ENCODE measurements at places on chromosomes 5 and 9. TPM values are rescaled to one million over a fixed set of nuclear protein-coding genes. Genes with fewer than 3 reads are reported as not detected.

Gene GPX3
- total RNA-seq, result 3.5 TPM

Gene NR6A1
- total RNA-seq, result 1.2 TPM

DNA sequence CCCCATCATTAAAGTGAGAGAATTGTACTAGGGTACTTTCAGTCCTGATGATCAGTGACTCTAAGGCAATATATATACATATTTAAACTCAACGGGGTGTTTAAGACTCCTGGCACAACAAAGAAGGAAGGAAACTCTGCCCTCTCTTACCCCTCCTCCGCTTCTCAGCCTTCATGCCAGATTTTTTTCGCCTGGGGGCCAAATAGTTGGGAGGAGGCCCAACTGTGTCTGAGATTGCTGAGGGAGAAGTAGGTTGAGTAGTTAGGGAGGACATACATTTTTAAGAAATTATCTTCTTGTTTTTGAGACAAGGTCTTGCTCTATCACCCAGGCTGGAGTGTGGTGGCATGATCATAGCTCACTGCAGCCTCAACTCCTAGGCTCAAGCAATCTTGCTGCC is 127.7 kb upstream of the SHB start:
- no peak for DNase-seq

- DNase-seq, result no peak
These were observed 2.5 kb upstream of the PIP5K1B start for GRCh38 chr9:68702493-68702892.

DNA sequence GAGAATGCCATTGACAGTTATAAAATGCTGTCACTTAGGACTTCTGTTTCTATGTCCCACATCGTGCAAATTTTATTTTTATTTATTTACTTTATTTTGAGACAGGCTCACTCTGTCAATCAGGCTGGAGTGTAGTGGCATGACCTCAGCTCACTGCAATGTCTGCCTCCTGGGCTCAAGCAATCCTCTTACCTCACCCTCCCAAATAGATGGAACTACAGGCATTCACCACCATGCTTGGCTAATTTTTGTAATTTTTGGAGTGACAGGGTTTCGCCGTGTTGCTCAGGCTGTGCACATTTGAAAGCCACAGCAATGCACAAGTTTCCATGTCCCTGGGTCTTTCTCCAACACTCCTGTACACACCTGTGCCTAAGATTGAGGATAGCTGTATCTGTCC is 51.8 kb downstream of the ADAMTS16 start:
- DNase-seq, result no peak
